ENCODE measurements at places on chromosomes 3 and 15.
A peak's percentile ranks its signal among the peaks of the same experiment; 100 is the strongest.

DNA sequence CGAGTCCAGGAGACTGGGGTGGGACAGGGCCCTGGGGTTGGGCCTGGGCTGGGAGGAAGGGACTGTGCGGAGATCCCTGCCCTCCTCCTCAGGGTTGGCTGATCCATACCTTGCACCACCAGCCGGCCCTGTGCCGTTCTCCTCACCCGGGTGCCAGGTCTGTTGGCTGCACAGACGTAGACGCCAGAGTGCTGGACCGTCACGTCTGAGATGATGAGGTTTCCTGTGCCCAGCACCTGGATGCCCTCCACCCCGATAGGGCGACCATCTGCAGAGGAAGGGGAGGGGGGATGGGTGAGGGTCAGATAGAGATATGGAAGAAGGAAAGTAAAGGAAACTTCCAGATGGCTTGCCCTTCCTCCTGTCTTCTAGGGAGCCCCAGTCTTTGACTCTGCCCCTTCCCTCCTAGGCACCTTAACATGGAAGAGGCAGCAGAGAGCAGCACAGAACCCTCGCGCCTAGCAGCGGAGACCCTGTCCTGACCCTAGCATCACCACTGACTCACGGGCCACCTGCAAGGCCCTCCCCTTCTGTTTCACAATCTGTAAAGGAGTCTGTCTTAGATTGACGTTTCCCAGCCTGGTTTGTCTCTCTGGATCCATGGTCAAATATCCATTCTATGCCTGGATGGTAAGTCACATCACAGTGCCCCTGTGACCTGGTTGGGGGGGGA lies 28.8 kb downstream of the RNU5B-1 start:
- DNase-seq: no peak

- no peak for DNase-seq
Observed at GRCh38 chr15:85470563-85471271, 90.3 kb downstream of the AKAP13 start.

GRCh38 chr3:151124476-151124875 lies 39.0 kb downstream of the MED12L start:
- no peak for DNase-seq

DNA sequence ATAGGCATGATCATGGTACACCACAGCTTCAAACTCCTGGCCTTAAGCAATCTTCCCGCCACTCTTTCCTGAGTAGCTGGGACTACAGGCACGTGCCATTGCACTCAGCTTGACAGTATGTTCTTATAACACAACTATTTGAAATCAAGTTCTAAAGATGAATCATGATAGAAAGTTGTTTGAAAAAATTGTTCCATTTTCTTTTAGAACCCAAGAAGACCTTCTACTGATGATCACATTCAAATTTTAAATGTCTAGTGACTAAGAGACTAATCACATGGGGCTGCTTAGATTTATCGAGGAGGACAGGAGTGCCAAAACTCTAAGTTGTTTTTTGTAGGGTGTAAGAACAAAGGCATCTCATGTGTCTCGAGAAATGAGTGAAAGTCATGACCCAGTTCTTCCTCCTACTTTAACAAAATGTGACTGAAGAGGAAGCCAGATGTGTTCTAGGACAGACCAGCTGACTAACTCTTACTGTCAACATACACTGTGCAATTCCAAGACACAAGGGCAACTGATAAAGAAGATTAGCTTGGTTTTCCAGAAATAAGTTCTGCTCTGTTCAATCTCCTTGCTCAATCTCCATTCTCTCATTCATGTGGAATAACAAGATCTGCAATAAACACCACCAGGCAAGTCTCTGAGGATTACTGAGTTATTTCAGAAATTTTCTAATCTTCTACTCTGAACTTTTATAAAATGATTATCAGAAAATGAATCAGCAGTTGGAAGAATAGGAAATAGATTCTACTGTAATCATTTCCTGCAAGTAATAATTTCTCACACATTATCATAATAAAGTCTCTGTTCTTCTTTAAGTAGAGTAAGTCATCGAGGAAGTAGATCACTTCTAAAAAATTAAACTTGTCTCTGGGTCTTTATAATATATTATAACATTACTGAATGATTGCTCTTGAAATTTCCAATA lies 122.6 kb upstream of the CCNL1 start:
- DNase-seq: no peak

GRCh38 chr3:111911446-111911845 lies 52.4 kb downstream of the PHLDB2 start:
- no peak for DNase-seq

DNA sequence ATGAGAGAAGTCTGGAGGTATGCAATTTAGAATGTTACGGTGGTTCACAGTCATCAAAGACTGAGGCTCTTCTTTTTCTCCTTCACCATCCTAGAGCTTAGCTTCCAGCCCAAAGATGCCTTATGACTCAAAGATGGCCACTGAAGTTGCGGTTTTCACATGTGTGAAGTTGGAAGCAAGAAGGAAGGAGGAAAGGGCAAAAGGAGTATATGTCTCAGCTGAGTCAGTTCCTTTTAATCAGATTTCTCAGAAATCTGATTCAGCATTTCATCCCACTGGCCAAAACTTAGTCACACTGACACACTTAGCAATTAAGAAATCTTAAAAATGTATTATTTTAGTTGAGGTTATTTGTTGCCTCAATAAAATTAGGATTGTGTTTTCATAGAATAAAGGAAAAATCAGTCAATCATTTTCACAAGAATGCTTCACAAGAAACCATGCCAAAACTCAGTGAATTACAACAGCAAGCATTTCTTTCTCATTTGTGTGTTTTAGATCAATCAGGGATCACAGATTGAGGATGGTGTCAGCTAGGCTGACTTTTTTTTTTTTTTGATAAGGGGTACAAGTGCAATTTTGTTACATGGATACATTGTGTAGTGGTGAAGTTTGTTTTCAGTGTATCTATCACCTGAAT lies 211.1 kb upstream of the GADL1 start:
- DNase-seq: no peak

DNA sequence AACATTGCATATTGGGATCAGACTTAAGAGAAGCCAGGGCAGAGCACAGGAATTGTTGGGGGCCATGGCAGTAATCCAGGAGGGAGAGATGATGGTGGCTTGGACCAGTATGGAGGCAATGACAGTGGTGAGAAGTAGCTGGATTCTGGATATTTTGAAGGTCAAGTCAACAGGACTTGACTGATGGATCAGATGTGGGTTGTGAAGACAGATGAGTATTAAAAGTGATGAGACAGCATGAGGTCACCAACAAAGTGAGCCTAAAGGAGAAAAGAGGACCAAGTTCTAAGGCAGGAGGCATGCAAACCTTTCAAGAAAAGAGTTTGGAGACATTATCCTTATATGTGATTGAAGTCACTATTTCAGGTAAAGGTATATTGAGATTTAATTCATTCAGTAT lies 56.6 kb upstream of the TIPARP start:
- DNase-seq: no peak

DNA sequence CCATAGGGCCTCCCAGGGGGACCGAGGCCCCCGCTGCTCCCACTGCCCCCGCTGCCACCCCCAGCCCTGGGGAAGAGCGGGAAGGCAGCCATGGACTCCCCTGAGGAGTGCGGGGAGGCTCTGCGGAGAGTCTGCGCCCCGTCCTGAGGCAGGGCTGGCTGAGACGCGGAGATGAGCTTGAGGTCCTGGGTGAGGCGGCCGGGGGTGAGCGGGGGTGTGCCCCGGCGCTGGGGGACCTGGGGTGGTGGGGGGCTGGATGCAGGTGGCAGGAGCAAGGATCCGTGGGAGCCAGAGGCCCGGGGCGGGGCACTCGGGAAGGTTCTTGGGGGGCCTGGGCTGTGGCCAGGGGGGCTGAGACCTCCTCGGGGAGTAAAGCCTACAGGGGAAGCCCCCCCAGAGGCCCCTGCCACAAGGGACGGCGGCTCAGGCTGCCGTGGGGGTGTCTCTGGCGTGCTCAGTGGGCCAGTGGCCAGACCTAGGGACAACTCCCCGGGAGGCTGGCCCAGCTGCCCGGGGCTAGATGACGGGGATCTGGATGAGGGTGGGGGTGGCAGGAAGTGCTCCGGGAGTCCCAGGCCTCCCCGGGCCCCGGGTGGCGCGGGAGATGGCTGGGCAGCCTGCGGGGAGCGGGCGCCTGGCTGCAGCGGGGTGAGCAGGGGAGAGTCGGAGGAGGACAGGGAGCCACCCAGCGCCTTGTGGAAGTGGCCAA lies 45.9 kb downstream of the HCN4 start:
- DNase-seq: no peak

- DNase-seq: no peak
Observed at GRCh38 chr3:184552296-184552695, 9.3 kb upstream of the EPHB3 start.

DNA sequence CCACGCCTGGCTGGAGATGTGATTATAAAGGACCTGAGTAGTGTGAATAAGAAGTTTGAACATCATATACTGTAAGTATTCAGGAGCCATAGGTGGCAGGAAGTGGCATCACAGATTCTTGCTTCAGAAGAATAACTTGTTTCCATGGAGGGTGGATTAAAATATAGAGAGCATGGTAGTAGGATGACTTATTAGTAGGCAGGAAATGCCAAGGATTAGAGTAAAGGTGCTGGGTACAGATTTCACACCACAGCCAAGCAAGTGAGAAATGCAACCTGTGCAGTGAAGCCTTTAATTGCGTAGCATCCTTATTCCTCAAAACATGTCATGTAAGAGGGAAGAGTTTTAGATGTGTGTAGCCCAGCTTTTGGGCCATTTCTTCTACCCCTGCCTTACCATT lies 30.8 kb downstream of the IFT122 start:
- no peak for DNase-seq

DNA sequence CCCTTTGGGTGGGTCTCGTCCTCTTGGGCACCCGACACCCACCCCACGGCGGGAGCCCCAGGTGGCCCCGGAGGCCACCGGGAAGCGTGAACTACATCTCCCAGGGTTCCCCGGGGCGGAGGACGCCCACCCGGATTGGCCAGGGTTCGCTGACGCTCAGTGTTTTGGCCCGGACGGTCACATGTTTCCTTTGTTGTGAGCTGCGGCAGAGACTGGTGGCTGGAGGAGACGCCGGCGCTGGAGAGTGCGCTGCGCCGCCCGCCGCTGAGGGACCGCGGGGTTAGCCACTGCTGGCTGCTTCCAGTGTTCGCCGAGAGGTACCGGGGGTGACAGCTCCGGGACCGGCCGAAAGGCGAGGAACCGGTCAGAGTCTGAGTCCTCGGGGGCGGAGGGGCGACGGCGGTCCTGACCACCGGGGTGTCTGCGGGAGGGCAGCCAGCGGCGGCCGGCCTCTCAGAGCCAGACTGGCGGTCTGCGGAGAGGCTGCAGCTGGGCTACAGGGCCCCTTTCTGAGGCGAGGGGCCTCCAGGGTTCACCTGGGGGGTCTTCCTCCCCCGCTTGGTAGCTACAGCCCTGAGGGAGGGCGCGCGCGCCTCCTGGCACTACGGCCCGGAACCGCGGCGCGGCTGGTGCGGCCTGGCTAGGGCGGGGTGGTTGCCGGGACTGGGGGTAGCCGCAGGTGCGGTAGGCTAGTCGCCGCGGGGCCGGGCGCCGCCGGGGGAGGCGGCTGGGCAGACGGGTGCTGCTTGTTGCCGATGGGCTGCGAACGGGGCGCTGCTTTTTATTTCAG lies at the start of gene KLHL24:
Gene KLHL24, plus strand, starts transcription at position 193 of the 790 bp plus-strand sequence. CDS start 14,734 bp downstream, outside the sequence.
- peak; percentile 86 for DNase-seq

GRCh38 chr15:68982976-68983563 lies 31.4 kb upstream of the NOX5 start:
- no peak for DNase-seq

- no peak for DNase-seq
Observed at GRCh38 chr15:96199111-96199510, 131.4 kb upstream of the NR2F2 start.

- DNase-seq: no peak
Observed at GRCh38 chr15:76585576-76585897, 249.0 kb downstream of the ISL2 start.

DNA sequence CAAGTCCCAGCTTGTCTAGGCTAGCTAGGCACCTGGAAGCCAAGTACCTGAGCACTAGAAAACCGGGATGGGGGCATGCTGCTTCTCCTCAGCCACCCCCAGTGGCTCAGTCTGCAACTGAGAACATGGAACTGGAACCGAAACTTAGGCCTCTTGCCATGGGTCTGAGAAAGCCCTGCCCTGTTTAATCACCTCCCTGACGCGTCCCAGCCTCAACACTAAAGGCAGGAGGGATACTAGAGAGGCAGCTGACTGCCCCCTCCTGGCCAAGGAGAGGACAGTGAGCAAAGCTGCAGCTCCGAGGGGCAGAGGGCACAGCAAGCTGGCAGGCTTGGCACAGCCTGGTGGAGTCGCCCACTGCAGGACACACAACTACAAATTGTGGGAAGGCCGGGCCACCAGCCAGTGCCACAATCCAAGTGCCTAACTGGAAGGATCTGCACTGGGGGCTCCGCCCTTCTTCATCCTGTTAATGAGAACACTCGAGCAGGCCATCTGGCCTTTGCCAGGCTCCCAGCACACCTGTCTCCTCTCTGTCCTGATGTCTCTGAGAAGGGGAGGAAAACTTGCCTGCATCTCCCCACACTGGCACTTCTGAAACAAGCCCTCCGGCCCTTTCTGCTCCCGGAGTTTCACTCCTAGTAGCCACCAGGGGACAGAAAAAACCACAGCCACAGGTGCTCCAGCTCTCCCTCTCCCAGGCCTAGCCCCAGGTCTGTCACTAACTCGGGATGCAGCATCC lies 53.7 kb downstream of the BDH1 start:
- DNase-seq: peak; percentile 40

GRCh38 chr3:103127737-103128136 lies 692.9 kb downstream of the ZPLD1 start:
- no peak for DNase-seq

DNA sequence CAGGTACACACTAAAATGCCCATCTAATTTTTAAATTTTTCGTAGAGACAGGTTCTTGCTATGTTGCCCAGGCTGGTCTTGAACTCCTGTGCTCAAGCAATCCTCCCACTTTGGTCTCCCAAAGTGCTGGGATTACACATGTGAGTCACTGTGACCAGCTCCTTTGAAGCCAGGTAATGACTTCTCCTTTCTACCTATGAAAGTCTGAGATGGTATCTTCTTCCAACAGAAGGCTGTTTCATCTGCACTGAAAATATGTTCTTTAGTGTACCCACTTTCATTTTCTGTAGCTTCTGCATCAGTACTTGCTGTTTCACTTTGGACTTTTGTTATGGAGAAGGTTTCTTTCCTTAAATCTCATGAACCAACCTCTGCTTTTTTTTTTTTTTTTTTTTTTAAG lies 8.8 kb downstream of the OIP5 start:
- DNase-seq: no peak

DNA sequence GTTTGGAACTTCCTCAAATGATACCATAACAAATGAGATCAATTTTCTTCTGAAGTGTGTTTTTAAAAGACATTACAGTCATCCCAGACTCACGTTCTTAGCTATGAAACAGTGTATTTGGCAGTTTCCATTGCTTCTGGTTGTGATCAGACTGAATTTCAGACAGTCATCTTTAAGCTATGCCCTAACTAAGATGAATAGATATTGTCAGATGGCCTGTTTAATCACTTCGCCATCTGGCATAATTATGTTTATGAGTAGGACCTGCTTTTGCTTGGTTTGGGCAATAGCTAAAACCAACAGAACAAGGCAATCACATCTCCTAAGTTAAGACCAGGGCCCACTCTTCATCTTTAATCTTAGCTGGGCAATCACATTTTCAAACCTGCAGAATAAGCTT lies 313.1 kb downstream of the SV2B start:
- peak; percentile 79 for DNase-seq

Measured in NCI-H1694 treated with DMSO at 0.1 percent for 48 hours (cell line).